Hematopoietic multipotent progenitor cell treated with erythropoietin and hydrocortisone succinate and interleukin-3 and kit ligand, for 15 days (in vitro differentiated cells): ENCODE measurements at places on chromosomes 3 and 15.

DNA sequence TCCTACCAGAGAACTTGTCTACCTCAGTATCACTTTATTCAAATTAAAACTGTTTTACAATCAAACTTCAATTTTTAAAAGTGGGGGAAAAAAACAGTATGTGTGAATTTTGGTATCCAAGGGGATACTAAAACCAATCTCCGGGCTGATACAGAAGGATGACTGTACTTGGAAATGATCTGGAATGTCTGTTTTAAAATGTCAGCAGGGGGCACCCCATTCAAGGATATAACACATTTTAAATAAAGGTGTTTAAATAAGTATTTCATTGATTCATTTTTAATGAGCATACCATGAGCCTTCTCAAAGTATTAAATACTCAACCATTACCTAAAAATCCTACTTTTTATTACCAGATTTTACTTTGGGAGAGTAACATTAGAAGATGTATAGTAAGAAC is 67.9 kb downstream of the ULK4 start:
- peak; percentile 32 for DNase-seq

DNA sequence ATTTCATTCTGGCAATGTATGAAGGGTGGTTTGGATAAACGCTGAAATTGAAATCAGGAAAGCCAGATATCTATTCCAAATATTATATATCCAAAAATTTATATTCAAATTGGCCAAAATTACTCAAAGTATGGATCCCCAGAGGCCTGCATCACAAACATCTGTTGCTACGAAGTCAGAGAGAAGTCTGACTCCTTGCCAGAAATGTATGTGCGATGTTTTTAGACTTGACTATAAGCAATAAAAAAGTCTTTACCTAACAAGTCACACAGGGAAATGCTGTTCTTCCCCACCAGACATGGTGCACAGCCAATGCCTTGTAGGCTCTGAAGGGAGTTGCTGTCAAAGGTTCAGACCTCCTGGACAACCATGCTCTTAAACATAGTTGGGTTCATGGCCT is 533.1 kb downstream of the OTOL1 start:
- no peak for DNase-seq

DNA sequence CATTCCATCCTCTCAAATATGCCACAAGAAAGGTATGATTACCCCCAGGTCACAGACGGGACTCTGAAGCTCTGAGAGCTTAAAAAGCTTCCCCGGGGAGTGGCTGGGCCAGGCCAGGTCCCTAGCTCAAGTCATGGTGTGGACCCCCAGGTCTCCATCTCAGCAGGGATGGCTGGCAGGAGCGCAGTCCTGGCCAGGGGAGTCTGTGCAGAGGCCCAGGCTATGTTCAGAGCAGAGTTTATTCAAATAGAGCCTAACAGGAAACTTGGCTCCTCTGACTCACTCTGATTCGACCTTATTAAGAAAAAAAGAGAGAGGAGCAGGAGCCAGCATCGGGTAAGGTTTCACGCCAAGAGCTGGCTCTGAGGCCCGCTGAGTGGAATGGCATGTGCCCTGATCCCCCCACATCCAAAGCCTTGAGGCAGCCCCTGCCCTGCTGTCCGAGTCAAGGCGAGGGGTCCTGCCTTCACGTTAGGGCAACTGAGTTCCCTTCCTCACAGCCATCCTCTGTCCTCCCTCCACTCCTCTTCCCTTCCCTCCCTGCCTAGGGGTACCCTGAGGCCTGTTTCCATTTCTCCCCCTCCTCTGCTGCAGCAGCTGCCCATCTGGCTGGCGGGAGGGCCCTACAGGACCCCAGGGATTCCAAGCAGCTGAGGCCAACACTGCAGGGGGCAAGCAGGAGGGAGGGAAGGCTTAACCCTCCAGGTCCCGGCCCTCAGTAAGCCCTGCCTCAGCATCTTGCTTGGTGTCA is 1.9 kb upstream of the LOXL1 start:
- no peak for DNase-seq

DNA sequence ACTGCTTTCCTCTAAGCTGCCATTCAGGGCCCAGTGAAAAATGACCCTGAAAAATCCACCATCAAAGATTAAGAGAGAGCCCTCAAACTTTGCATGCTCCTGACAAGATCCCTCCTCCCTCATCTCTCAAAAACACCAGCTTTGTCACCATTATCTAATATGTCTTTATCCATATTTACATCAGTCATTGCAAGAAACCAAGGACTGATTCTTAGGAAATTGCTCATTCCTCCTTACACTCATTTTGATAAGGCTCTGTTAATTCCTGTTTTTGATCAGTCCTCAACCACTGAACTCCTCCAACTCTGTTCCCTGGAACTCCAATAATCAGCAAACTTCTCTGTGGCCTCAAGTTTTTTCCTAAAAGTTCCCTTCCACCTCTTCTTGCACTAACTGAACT is 51.8 kb downstream of the CD200 start:
- DNase-seq: no peak

- DNase-seq: no peak
Measured at GRCh38 chr3:150057227-150057626, 86.5 kb upstream of the PFN2 start.

DNA sequence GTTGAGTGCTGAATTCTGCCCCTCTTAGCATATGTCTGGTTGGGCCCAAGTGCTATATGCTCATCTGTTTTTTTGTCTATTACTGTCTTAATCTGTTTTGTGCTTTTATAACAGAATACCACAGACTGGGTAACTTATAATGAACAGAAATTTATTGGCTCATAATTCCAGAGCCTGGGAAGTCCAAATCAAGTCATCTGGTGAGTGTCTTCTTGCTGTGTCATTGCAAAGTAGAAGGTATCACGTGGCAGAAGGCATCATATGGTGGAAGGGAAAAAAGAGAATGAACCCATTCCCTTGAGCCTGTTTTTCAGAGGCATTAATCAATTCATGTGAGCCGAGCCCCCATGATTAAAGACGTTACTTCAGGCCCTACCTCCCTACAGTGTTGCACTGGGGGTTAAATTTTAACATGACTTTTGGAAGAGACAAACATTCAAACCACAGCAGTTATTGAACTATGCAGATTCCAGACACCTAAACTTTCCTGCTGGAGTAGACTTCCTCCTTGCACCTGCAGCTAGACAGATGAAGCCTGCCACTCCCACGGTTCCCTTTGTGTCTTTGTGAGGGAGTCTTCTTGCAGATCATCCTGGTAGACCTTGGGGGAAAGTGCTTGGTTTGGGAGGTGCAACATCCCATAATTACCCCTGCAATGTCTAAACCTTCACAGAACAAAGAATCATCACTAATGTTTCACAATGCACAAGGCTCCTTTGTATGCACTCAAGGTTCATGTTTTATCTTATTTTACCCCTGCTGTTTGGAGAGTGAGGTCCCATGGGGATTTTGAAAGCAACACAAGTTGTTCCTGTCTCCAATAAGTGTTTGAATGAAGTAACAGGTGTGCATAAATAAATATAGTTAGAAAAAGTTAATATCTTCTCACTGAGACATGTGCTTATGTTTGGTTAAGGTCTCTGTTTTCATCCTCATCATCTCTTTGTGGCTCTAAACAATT is 64.7 kb upstream of the XCR1 start:
- no peak for DNase-seq

DNA sequence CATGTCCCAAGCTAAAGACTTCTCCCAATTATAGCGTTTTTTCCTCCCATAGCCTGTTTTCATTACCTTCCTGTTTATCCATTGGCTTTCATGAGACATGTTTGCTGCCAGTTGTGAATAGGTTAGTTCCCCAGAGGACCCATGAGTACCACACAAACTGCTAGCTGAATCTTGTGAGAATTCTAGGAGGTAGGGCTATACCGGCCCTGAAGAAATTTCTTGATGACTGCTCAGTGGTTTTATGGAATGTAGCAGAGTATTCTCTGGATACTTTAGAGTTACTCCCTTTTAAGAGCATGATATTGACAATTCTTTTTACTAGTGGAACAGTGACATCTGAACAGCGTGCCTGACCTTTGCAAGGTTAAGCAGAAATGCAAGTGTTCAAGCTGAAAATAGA is 210.4 kb downstream of the MCTP2 start:
- DNase-seq: no peak

DNA sequence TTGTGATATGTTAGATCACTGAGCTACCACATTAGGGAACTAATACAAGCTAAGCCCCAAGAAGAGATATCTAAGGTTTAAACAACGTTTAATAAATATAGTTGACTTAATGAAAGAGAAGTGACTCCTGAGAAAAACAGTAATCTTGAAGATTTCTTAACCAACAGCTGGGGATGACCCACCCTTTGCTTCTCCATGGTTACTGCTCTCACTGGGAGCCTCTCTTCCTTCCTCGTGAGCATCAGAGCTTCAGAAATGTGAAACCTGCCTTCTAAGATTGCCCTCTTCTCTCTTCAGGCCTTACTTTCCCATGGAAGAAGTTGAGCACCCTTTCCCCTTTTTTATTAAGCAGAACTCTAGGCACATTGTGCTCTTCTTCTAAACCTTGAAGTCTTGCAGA is 132.2 kb upstream of the NR2E3 start:
- DNase-seq: no peak

- DNase-seq: no peak
Measured at GRCh38 chr3:144109944-144110343, 138.3 kb downstream of the DIPK2A start.

- no peak for DNase-seq
Measured at GRCh38 chr3:69484507-69485393, 98.9 kb upstream of the FRMD4B start.

DNA sequence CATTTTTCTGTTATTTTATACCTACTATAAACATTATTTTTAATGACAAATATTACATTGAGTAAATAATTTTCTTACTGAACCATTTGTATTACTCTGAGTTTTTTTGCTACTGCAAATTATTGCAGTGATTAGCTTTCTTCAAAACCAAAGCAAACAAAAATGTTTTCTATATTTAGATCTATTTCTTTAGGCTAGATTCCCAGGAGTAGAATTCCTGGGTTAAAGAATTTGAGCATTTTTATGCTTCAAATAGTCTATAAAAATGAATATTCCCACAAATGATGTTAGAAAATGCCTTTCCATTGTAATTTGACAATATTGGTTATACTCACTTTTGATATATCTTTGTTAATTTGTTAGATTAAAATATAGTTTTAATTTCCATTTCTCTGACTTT is 76.8 kb downstream of the LEKR1 start:
- DNase-seq: no peak

GRCh38 chr3:128336337-128337156 is 130.1 kb downstream of the DNAJB8 start:
- DNase-seq: no peak

DNA sequence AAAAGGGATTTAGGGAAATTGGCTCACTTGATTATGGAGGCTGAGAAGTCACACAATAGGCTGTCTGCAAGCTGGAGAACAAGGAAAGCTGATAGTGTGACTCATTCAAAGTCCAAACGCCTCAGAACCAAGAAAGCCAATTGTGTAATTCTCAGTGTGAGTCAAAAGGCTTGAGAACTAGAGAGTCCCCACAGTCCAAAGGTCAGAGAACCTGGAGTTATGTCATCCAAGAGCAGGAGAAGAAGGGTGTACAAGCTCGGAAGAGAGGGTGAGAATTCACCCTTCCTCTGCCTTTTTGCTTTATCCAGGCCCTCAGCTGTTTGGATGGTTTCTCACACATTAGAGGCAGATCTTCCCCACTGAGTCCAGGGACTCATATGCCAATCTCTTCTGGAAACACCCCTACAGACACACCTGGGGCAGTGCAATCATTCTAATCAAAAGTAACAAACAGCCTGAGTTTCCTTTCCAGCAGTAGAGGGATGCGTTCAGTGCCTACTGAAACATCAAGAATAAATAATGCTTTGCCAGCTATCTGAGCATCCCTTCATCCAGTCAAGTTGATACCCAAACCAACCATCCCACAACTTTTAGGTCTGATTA is 271.5 kb downstream of the SATB1 start:
- no peak for DNase-seq

GRCh38 chr3:122247825-122248185 is 64.3 kb downstream of the CASR start:
- no peak for DNase-seq

GRCh38 chr15:52678468-52679231 is 538 bp downstream of the ATOSA start:
- DNase-seq: peak; percentile 56

- DNase-seq: no peak
Measured at GRCh38 chr3:117844676-117845075, 1135.1 kb downstream of the TUSC7 start.

GRCh38 chr15:93823971-93824913 is 407.1 kb upstream of the MCTP2 start:
- no peak for DNase-seq

DNA sequence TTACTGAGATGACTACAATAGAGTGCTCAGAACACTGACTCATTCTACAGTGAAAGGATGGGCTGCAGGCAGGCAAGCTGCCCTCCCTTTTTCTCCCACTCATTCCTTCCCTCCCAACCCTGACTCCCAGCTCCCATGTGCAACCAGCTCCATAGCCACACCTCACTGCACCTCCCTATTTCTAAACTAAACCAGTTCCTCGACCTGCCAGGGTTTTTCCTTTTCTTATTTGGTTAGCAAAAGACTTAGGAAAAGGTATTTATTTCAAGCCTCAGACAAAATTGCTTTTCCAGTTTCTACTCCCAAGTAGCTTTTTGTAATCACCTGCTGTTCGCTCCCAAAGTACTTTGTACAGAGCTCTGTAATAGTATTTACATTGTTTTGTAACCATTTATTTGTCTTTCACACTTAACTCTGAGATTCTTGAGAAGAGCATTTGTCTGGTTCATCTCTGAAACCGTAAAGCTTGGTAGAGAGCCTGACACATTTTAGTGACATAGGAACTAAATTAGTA is 2.2 kb downstream of the AADAC start:
- no peak for DNase-seq

GRCh38 chr3:129005526-129006303 is 4.6 kb downstream of the EFCC1 start:
- no peak for DNase-seq

- DNase-seq: no peak
Measured at GRCh38 chr3:40895109-40895508, 304.2 kb upstream of the CTNNB1 start.

DNA sequence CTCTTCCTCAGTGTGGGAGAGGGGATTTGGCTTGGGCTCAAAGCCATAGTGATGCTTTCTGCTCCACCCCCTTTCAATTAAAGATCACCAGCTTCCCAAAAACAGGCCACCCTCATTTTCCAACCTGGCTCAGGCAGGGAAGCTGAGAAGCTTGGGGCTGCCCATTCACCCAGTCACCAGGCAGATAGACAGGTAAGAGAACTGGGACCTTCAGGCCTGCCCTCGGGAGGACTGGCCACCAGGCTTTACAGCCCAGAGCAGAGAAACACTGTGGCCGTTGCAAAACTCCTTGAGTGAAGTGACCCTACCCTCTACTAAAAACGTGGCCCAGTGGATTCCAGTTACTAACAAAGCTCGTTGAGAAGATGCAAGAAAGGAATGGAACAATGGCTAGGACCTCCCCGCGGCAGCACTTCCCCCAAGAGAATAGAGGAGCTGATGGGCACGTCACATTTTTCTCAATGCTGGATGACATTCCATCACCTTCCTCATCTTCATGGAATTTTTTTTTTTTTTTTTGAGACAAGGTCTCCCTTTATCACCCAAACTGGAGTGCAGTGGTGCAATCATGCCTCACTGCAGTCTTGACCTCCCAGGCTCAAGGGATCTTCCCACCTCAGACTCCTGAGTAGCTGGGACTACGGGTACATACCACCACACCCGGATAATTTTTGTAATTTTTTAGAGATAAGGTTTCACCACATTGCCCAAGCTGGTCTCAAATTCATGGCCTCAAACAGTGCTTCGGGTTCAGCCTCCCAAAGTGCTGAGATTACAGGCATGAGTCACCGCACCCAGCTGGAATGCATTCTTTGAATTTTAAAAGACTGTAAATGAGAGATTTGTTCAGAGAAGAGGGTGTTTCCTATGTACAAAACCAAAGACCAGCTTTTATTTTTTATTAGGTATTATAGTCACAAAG is 37.9 kb downstream of the LIPC start:
- no peak for DNase-seq
